Lower lobe of right lung (tissue), 2 donors: ENCODE measurements at places on chromosomes 3 and 15. TPM values are rescaled to one million over a fixed set of nuclear protein-coding genes. Genes with fewer than 3 reads are reported as not detected.
A peak's percentile ranks its signal among the peaks of the same experiment; 100 is the strongest.

Gene GPR149
- total RNA-seq: not detected

DNA sequence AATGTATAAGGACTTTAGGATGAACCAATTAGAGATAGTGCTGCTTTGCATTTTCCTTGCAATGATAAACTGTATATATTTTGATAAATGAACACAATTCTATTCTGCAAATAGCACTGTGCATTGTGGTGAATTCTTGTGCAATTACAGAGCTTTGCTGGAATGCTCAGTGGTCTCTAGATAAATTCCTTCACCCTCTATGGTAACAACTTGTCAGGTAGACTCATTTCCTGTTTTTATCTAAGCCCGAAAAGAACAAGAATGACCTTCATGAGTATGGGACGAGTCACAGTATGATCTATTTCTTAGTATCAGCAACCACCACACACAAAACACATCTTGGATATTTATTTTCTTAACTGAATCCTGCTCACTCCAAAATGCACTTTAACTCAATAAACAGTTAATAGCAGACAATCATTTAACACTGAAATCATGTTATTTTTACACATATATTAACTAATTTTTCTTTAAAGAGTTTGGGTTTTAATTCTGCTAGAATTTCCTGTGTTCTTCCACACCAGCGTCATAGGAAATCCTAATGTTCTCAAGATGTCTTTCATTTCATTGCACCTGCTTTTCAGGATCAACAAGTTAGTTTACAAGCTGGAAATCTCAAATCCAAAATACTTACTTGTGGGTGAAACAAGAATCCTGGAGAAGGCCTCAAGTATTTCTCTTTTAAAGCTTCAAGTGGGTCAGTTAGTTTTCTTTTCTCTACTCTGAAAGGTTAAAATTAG, 551.2 kb downstream of the MECOM start:
- no peak for DNase-seq

- no peak for DNase-seq
Measured at GRCh38 chr3:143002083-143002712, 828 bp downstream of the U2SURP start.

Gene ESYT3
- total RNA-seq: 40.3 TPM

GRCh38 chr15:60518511-60518910, 39.6 kb upstream of the ICE2 start:
- no peak for DNase-seq

DNA sequence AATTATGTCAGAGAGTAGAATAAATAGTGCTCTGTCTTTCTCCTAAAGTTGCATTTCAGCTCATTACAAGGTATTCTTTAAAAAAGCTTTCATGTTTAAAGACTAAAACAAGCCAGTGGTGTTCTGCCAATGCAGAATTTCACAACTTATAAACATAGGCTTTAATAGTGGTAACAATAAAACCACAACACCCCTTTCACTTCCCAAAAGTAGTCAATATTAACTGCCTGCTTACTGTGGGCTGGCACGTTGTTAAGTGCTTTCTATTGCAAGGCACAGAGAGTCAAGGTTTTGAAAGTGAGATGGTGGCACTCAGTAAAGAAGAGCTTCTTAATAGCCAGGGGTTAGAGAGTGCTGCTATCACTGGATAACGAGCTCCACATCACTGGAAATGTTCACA, 8.4 kb upstream of the RTP1 start:
- DNase-seq: no peak

Gene LSAMP
- total RNA-seq: 20.1 TPM

Gene FBXL22
- total RNA-seq: 1.4 TPM

DNA sequence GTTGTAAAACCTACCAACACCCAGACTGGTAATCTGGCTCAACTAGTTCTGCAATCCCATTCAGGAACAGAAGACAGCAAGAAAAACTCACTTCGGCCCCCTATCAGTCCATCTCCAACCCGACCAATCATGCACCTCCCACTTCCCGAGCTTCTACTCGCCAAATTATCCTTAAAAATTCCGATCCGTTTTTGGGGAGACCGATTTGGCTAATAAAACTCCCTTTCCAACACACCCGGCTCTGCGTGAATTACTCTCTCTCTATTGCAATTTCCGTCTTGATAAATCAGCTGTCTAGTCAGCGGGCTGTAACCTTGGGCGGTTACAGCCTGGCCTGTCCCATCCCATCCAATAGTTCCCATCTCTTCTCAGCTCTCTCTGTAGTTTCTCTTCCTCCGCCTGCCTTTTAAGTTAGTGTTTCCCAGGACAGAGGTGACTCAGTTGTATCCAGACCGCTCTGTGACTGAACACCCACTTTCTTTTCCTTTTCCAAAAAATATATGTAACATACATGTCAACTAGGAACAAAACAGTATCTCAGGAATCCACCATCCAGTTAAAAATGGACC, 780 bp upstream of the ACAD9 start:
- no peak for DNase-seq

Gene C3orf85
- not detected for total RNA-seq

Gene MUSTN1
- 7.3 TPM for total RNA-seq

Gene SOX2
- 4.0 TPM for total RNA-seq

DNA sequence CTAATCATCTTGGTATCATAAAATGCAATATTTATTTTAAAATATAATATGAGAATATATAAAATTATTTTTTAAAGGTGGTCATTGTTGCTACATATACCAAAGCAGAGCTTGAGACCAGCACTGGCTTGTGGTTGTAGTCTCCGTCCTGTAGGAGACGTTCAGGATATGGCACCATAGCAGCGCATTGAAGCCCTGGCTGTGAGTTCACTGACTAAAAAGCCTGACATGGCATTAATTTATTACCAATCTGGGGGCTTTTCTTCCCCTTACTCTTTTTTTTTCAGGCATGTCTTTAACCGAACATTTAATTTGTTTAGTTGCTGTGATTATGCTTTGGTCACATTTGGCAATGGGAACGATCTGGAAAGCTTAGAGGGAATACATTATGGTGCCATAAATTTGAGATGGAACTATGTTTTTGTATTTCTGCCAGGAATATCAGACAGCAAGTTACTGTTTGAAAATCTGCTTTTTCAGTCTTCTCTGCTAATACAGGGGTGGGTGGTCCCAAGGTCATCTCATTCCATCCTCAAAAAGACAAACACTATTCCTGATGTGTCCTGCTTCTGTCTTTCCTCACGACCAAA, 108.5 kb downstream of the ZIC4 start:
- no peak for DNase-seq

Gene PCLAF
- 4.5 TPM for total RNA-seq

Gene RLBP1
- total RNA-seq: not detected

Gene CCR9
- not detected for total RNA-seq

GRCh38 chr3:27391796-27392195, 22.6 kb upstream of the NEK10 start:
- DNase-seq: no peak

Gene SNRK
- 55.1 TPM for total RNA-seq

Gene ADGRG7
- total RNA-seq: not detected

DNA sequence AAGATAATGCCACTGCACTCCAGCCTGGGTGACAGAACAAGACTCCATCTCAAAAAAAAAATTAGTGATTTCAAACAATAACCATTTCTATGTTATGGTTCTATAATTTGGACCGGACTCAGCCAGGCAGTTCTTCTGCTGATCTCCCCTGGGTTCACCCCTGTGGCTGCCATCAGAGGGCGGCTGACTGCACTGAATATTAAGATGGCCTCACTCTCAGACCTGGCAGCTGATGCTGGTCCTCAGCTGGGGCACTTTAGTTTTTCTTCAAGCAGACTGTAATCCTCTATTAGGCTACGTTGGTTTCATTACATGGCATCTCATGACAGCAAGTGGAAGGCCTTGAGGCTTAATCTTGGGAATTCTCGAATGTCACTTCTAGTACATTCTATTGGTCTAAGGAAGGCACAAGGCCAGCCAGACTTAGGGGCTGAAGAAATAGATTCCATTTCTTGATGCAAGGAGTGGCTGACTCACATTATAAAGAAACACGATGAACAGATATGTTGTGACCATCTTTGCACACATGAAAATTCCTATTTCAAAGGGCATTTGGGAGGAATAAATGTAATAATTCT, 12.8 kb downstream of the GALNT15 start:
- no peak for DNase-seq

Gene FAH
- 25.6 TPM for total RNA-seq

GRCh38 chr15:92839696-92840095, 60.4 kb upstream of the CHD2 start:
- no peak for DNase-seq

Gene C3orf52
- total RNA-seq: 16.4 TPM

GRCh38 chr3:107734317-107734716, 211.6 kb downstream of the BBX start:
- DNase-seq: no peak

DNA sequence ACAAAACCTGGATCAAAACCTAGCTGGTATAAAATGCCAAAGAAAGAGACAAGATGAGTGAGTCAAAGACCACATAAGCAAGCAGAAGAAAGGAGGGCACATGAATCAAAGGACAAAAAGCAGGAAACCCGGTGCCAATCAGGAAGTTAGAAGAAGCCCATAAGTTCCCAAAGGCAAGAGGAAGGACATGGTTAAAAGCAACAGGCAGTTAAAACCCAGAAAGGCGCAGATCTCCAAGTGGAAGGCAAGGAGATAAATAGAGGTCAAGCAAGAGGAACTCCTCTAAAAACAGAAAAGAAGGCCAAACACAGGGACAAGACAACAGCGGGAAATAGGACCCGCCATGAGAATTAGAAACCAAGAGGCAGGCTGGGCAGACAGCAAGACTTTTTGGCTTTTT, 4.4 kb downstream of the TMOD2 start:
- DNase-seq: no peak

GRCh38 chr15:70955151-70955550, 62.5 kb downstream of the LRRC49 start:
- no peak for DNase-seq

DNA sequence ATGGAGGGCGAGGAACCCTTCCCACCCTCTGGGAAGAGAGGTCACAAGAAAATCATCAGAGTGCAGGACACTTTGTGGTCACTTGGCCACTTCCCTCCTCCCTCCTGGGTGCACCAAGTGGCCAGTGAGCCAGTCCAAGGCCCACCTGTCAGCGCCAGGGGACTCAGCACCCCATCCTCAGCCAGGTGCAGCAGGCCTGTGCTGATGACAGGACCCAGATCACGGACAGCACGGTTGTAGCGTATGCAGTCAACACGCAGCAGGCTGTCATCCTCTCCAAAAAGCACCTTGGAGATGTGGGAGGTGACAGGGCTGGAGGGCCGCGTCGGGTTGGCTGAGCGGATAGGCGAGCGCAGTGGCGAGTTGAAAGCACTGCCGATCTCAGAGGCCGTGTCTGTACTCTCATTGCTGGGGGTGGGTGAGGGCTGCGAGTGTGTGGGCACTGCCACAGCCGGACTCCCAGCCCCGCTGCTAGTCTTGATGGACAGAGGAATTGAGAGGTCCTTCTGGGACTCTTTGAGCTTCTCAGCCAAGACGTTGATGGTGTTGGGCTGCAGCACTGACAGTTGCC, 41.5 kb downstream of the SEMA3G start:
- DNase-seq: peak; percentile 38

- DNase-seq: no peak
Measured at GRCh38 chr3:191361456-191361855, 31.1 kb upstream of the UTS2B start.

Gene GNAT1
- not detected for total RNA-seq

- DNase-seq: no peak
Measured at GRCh38 chr15:70025413-70026296, 72.1 kb downstream of the TLE3 start.

Gene STAB1
- 133 TPM for total RNA-seq

GRCh38 chr3:65890328-65890727, 148.4 kb downstream of the MAGI1 start:
- DNase-seq: no peak

Gene SH2D7
- not detected for total RNA-seq

DNA sequence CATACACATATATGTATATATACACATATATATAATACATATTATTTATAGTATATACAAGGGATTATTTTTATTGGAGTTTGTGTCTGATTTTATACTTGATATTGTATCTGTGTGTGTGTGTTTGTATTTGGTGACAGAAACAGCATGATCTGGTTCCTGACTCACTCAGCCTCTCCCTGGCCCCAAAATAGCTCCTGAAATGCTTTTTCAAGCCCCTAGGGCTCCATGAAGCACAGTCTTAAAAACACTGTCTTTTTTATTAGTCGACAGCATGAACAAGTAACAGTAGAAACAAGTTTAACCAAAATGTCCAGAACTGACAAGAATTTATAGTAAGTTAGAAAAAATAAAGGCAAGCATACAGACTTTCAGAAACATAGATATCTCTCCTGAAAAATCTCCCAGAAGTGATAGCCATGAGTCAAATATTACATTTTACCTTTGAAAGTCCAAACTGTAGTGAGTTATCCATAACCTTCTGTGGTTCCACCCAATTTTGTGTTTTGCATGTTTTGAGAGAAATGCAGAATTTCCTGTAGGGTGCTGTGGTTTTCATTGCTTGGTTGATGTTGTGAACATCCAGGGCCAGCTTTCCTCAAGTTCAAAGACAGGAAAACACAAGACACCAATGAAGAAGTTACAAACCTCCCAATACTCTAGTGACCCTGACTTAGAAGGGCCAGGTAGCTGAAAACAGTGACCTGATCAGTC, 98.5 kb upstream of the CCDC80 start:
- DNase-seq: no peak

- DNase-seq: no peak
Measured at GRCh38 chr3:100073049-100073713, 41.1 kb downstream of the FILIP1L start.

Gene FETUB
- not detected for total RNA-seq

- no peak for DNase-seq
Measured at GRCh38 chr15:94858011-94858410, 626.6 kb downstream of the MCTP2 start.

Gene IGSF10
- 30.9 TPM for total RNA-seq

- DNase-seq: no peak
Measured at GRCh38 chr3:29026286-29026685, 254.6 kb upstream of the RBMS3 start.

DNA sequence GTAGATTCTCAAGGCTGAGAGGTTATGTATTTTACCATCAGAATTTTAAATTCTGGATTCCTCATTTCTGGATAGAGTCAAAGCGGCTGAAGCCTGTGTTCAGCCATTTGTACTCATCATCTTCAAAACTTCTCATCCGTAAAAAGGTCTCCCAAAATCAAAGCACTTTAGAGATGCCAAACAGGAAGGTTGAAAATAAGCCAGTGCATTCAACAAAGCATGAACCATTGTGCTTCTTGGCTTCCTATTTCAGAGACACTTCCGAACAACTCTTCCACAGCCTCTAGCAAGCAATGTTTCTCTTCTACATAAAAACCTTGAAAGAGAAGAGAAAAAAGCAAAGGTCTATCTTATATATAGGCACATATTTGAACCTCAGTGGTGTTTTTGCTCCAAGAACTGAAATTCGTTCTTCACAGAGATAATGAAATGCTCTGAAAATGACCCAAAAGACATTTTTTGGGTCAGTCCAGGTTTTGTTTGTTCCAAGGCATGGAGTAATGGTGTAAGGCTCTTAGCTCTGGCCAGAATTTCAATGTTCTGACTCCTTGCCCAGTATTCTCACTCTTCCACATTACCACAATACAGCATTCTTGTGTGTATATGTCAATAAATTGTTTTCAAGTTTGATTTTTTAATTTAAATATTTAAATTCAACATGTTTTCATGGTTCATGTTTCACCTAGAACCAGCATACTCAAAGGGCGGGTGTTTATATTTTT, 163.1 kb downstream of the STAC start:
- no peak for DNase-seq

Gene CHRM5
- not detected for total RNA-seq
